ENCODE measurements at places on chromosomes 5 and 9.
A peak's percentile ranks its signal among the peaks of the same experiment; 100 is the strongest.

- DNase-seq = no peak
These were observed 373 bp upstream of the PHYKPL start for GRCh38 chr5:178232920-178233429.

- DNase-seq = no peak
These were observed 16.3 kb upstream of the OBP2B start for GRCh38 chr9:133225171-133226011.

- DNase-seq = no peak
These were observed 1992.1 kb upstream of the NUDT12 start for GRCh38 chr5:105554568-105555169.

DNA sequence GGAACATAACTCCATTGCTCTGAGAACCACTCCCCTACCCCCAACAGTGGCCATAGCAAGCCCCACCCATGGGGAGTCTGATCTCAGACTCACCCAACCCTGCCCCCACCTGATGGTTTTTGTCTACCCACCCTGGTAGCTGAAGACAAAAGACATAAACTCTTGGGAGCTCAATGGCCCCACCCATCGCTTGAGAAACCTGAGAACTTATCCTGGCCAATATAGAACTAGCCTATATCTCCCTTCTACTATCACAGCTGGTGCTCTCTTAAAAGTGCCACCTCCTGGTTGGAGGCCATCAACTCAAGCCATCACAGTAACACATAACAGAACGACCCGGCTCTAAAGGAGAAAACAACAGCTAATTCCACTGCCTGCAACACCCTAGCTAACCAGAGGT lies 47.9 kb upstream of the SNAPC3 start:
- DNase-seq = no peak

DNA sequence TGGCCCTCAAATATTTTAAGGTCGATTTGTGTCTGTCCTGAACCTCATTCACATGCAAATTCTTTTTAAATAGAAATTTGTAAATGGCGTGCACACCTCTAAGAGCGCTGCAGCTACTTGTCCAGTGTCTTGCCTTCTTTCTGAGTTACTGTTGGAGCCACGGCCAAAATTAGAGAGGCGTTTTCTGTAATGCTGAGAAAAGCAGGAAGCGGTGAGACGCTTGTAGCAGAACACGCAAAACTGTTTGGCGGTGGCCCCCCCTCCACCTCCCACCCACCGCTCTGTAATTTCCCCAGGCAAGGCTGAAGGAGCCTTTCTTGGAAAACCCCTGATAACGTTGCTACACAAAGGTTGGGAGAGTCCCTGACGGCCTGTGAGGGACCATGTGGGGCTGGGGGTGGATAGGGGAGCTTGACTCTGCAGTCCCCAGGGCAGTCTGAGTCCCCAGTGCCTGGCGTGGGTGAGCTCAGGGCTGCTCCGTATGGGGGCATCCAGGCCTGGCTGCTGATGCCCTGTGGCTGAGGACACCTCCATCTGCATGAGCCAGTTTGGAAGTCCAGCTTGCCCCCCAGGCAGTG lies 96.5 kb downstream of the GADD45G start:
- peak; percentile 73 for DNase-seq

DNA sequence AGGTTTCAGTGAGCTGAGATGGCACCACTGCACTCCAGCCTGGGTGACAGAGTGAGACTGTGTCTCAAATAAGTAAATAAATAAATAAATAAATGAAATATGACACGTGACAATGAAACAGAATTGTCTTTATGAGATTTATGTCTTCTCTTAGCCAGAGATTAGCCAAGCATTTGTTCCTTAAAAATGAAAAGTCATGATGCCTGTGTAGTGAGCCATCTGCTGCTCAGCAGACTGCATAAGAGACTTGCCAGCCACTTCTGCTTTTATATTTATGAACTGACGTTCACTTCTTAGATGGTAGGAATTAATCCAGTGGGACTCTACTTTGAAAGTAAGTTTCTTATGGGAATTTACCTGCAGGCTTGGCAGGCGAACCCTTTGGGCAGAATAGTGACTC lies 227.4 kb downstream of the NR3C1 start:
- DNase-seq = no peak

- no peak for DNase-seq
These were observed 272.7 kb downstream of the NR3C1 start for GRCh38 chr5:143130613-143131305.

DNA sequence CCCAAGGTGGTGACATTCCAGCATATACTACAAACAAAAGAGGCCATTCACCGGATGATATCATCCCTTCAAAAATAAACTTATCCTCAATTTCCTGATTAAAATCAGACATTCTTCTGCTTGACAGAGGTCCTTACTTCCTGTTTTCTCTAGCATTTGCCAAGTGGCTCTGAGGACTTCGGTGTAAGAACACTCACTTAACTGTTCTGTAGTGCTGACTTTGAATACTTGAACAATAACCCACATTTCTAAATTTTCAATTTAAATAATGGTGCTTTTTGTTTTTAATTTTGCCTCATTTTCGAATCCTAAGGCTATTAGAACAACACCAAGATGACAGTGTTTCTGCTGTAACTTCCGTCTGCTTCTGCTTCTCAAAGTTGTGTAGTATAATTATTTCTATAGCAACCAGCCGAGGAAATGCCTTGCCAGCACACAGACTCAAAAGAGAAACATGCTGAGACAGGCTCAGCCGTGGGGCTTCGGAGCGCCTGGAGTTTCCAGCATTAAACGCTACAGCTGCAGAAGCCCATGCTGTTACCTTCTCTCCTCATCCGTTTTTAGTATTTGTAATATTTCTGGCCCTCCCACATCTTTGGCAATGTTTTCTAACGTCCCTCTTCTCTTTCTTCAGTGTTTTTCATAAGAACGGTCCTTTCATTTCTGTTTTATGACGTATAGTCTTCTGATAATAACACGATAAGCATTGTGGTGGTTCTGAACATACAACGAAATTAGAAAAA lies 19.5 kb upstream of the ANXA1 start:
- DNase-seq = peak; percentile 88

DNA sequence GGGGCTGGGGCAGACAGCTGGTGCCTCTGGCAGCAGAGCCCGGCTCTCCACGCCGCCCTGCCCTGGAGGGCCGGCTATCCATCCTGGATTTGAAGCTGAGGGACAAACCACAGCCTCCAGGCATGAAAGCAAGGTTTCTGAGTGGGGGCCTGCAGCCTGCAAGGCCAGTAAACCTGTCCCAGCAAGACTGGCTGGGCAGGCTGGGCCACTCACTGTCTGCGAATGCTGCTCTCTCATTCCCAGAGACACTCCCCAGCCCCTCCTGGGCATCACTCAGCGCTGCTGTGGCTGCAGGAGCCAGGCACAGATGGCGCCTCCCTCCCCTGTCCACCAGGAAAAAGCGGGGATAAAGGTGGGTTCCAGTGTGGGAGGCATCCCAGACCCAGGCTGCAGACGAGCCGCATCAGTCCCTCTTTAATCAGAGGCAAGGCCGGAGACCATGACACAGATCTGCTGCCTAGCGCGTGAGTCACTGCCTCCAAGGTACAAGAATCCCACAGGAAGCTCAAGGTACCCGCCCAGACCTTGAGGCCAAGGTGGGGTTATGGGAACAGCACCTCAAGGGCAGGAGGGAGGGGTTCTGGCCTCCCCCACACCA lies 118.0 kb downstream of the VAV2 start:
- DNase-seq = no peak

Data from CD4-positive, alpha-beta T cell treated with Interferon gamma for 1 hour (primary cell).